ENCODE measurements at places on chromosomes 11 and 22.

DNA sequence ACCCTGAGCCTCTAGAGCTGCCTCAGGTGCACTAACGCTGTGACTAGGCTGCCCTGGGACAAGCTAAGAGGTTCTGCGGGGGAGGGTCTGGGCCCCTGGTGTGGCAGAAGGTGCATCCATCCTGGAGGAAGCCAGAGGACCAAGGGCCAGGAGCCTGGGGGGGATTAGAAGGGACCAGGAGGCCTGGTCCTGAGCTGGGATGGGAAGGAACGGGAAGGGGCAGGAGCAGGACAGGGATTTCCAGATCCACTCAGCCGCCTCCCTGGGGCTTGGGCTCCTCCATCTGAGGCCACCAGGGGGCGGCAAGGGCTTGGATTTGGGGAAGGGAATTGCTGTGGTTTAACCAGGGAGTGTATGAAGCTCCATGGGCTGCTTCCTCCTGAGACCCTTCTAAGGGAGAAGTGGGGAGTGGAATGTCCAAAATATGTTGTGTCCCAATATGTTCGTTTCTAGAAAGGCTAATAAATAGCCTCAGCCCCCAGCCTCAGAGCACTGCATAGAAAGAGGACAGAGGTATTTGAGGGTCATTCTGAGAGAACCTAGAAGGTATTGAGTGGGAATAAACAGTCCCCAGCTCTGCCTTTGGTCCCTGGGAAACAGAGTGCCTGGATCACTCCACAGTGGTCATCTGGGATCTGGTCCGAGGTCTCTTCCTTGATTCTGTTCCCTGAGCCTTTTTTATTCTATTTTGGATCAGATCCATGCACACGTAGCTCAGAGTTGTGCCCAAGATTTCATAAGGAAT, 17.4 kb upstream of the PRAME start:
- no peak for DNase-seq

- DNase-seq = no peak
These were observed 125.6 kb downstream of the APIP start for GRCh38 chr11:34790620-34791019.

GRCh38 chr11:69297787-69298266, 3.9 kb downstream of the MYEOV start:
- DNase-seq = no peak

DNA sequence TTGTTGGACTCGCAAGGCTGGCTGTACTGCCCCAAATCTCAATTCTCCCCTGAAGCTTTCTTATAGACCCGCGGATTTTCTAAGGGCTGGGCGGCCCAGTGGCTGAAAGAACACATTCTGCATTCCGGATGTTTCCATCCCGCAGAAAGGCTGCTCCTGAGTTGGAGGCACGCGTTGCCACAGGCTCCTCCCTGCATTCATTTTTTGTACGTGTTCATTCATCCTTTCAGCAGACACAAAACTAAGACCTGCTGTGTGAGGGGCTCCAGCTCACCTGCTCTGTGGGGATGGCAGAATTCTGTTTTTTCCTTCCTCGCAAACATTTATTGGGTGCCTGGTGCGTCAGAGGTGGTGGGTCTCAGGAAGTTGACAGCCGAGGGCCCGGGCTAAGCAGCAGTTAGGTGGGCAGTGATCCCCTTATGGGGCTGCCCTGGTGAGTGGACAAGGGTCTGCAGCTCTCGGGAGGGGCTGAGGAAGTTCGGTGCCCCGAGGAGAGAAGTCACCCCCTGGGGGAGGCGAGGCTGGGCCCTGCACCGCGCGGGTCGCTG, 23.7 kb downstream of the SHANK3 start:
- no peak for DNase-seq

- no peak for DNase-seq
These were observed 2.9 kb downstream of the DIXDC1 start for GRCh38 chr11:111939836-111940604.

DNA sequence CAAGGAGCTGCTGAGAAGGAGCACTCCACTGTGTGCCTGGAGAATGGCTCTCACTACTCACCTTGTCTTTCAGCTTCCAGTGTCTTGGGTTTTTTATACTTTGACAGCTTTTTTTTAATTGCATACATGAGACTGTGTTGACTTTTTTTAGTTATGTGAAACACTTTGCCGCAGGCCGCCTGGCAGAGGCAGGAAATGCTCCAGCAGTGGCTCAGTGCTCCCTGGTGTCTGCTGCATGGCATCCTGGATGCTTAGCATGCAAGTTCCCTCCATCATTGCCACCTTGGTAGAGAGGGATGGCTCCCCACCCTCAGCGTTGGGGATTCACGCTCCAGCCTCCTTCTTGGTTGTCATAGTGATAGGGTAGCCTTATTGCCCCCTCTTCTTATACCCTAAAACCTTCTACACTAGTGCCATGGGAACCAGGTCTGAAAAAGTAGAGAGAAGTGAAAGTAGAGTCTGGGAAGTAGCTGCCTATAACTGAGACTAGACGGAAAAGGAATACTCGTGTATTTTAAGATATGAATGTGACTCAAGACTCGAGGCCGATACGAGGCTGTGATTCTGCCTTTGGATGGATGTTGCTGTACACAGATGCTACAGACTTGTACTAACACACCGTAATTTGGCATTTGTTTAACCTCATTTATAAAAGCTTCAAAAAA, 72.6 kb downstream of the NCAPD3 start:
- no peak for DNase-seq

- no peak for DNase-seq
These were observed 581 bp upstream of the FBXO3 start for GRCh38 chr11:33774736-33775466.

- DNase-seq = no peak
These were observed 30.3 kb upstream of the NECTIN1 start for GRCh38 chr11:119759324-119759723.

DNA sequence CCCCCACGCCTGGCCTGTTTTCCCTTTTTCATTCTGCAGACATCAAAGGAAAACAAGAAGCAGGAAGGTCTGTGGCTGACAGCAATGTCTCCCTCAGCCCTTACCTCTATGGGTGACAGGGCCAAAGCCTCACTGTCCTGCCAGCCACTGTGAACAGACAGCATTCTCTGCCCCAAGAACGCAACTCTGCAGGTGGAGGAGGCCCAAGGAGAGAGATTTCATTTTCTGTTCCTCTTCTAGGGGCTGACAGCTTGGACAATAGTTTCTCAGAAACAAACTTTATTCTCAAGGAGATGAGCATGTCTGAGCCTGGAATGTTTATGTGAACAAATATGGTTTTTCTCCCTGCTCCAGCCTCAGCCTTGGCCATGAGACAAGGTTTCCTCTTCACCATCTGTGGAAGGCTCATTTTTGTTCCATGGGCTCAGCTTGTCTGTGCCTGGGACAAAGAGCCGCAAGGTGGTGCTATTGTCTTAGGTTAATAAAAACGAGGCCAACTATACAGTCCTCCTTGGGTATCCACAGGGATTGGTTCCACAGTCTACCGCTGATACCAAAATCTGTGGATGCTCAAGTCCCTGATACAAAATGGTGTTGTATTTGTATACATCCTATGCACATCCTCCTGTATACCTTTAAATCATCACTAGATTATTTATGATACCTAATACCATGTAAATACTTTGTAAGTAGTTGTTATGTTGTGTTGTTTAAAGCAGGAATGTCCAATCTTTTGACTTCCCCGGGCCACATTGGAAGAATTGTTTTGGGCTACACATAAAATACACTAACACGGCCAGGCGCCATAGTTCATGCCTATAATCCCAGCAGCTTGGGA, 5.8 kb downstream of the PIWIL3 start:
- peak; percentile 5 for DNase-seq

GRCh38 chr11:60589611-60590010, 74.4 kb downstream of the MS4A13 start:
- DNase-seq = no peak
